ENCODE measurements at places on chromosomes 16 and 17.

GRCh38 chr17:14747603-14747950 is 446.7 kb downstream of the HS3ST3B1 start:
- DNase-seq = no peak

GRCh38 chr17:41178341-41178740 is 320 bp upstream of the KRTAP4-2 start:
- no peak for DNase-seq

- DNase-seq = no peak
Observed at GRCh38 chr16:84982434-84982833, 28.9 kb downstream of the ZDHHC7 start.

DNA sequence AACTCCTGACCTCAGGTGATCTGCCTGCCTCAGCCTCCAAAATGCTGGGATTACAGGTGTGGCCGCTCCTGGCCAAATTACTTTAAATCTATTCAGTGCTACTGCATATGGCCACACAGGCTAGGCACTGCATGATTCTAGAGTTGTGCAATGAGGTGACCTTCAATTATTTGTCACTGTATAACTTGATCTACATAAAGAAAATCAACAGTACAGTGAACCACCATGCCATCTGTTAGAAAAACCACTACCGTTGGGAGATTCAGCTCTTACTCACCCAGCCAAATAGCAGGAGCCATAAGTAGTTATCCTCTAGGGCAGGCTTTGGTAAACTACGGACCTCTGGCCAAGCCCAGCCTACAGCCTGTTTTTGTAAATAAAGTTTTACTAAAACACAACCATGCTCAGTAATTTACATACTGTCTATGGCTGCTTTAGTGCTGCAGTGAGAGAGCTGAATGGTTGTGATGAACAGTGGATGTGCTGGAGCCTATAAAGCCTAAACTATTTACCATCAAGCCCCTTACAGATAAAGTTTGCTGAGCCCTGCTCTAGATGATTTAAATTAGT is 40.7 kb upstream of the TANC2 start:
- DNase-seq = no peak

DNA sequence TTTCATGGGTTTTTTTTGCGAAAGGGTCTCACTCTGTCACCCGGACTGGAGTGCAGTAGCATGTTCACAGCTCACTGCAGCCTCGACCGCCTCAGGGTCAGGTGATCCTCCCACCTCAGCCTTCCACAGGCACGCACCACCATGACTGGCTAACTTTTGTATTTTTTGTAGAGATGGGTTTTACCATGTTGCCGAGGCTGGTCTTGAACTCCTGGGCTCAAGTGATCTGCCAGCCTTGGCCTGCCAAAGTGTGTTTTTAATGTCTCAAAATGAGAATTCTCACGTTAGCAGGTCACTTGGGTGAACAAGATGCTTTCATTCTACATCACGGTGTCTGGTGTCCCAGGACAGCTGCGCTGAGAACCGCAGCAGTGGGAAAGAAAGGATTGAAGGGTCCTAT is 3.2 kb downstream of the FBXO31 start:
- DNase-seq = no peak
